ENCODE measurements at places on chromosomes 7 and 10. TPM values are rescaled to one million over a fixed set of nuclear protein-coding genes. Genes with fewer than 3 reads are reported as not detected.
A peak's percentile ranks its signal among the peaks of the same experiment; 100 is the strongest.

NPFFR1 gene
- total RNA-seq: 0.15 TPM

DNA sequence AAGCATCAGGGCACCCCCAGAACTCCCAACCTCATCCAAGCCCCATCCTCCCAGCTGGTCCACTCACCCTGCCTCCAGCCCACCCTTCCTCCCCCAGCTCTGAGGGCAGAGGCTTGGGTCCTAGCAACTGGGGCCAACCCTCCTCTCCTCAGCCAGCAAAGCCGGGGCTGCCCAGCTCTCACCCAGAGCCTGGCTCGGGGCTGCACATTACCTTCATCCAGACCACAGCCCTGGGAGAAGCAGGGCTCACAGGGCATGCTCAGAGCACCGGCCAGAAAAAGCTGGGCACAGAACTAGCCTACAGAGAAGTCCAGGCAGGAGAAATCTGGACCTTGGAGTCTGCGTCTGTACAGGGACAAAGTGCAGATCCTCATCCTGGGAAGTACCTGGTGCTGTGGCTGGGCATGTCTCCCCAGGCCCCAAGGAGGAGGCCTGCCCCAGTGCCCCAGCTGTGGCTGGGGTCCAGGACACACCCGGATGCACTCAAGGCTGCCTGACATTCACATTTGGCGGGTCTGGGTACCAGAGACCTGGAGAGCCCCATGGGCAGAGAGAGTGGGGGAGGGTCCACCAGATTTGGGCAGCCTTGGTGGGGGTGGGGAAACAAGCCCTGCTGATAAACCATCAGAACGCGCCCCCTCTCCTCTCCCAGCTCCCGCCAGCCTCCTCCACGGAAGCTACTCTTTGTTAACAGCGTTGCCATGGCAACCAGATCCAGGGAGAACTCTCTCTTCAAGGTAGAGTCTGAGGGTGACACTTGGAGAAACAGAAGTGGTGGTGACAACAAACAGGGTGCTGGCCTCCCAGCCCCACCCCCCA, 5.1 kb downstream of the RASGEF1A start:
- DNase-seq: no peak

WIPF3 gene
- 1.7 TPM for total RNA-seq

DNA sequence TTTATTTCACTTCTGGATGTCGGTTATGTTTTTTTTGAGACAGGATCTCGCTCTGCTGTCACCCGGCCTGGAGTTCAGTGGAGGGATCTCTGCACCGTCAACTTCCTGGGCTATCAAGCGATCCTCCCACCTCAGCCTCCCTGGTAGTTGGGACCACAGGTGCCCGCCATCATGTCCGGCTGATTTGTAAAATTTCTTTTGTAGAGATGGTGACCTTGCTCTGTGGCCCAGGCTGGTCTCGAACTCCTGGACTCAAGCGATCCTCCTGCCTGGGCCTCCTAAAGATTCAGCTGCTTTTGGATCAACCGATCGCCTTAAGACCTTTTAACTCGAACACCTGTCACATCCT, 606 bp upstream of the RABGEF1 start:
- no peak for DNase-seq

DNA sequence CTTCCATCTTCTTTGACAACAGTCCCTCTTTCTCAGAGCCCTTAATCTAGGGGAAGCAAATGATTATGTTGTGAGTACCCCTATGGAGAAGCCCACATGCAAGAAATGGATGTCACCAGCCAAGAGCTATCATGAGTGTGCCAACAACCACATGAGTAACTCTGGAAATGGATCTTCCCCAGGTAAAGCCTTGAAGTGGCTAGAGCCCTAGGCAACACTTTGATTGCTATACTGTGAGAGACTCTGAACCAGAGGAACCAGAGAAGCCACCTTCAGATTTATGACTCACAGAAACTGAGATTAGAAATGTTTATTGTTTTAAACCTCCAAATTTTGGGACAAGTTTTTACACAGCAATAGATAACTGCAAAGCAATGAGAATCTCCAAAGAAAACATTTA, 60.9 kb upstream of the COL1A2 start:
- DNase-seq: no peak

GRCh38 chr10:86419101-86419500, 52.5 kb upstream of the GRID1 start:
- no peak for DNase-seq

TRIL gene
- 2.0 TPM for total RNA-seq

DNA sequence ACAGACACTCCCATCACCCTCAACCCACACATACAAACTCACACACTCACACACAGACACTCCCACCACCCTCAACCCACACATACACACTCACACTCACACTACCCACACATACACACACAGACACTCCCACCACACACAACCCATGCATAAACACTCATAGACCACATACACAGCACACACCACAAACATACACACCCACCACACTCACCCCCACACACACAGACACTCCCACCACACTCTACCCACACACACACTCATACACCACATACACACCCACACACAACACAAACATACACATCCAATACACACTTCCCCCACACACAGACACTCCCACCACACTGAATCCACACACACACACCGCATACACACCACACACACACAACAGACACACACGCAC, 521.2 kb downstream of the TCERG1L start:
- DNase-seq: no peak

DNA sequence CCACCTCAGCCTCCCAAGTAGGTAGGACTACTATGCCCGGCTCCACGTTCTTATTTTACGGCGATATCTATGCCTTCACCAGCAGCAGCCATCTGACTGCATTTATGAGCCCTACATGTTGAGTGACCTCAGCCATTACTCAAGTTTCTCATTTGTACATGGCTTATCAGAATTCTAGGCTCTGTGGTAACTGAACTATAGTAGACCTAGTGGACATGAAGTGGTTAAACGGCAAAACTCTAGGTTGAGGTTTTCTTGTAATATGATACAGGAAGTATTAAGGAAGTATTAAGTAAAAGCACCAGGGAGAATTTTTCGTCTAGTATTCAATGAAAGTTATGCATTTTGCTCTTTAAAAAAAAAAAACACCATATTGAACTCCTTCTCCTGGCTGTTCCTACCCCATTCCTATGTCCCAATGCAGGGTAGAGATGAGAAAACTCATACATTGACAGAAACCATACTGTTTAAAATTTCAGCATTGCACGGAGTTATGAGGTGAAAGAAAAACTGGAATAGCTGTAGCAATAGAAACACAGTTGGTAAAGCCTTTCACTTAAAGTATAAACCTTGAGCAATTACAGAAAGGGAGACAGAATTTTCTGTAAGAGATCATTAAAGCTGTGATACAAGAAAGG, 39.8 kb upstream of the EPC1 start:
- DNase-seq: no peak

- DNase-seq: peak; percentile 28
Measured at GRCh38 chr7:46932676-46933424, 649.1 kb downstream of the TNS3 start.

Data from left colon (tissue), 2 donors.